ENCODE measurements at places on chromosomes 7 and 10. TPM values are rescaled to one million over a fixed set of nuclear protein-coding genes. Genes with fewer than 3 reads are reported as not detected.

Gene DDX56
- total RNA-seq = 89.4 TPM

Gene FAM25C
- not detected for total RNA-seq

Gene ZP3
- total RNA-seq = 23.3 TPM

Gene BLNK
- 56.4 TPM for total RNA-seq

Gene NPSR1
- not detected for total RNA-seq

Gene CDK14
- total RNA-seq = 23.5 TPM

Gene MRPS16
- 84.2 TPM for total RNA-seq

Gene EVX1
- 5.6 TPM for total RNA-seq

DNA sequence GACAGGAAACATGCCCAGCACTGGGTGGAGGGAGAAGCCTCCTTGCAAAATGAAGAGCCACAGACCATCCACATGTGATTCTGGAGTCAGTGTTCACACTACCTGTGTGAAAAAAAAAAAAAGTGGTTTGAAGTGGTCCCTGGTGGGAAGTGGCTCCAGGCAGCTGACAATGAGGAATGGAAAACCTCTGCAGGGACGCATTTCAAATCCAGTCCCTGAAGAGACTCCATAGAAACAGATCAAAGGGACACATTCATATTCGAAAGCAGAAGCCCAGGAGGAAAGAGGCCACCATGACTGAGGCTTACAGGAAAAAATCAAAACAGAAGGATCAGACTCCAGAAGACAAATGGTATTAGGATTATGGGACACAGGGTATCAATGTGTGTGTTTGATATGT, 11.5 kb upstream of the TCERG1L start:
- DNase-seq = no peak

GRCh38 chr10:5365928-5366327, 1.2 kb downstream of the UCN3 start:
- DNase-seq = no peak

DNA sequence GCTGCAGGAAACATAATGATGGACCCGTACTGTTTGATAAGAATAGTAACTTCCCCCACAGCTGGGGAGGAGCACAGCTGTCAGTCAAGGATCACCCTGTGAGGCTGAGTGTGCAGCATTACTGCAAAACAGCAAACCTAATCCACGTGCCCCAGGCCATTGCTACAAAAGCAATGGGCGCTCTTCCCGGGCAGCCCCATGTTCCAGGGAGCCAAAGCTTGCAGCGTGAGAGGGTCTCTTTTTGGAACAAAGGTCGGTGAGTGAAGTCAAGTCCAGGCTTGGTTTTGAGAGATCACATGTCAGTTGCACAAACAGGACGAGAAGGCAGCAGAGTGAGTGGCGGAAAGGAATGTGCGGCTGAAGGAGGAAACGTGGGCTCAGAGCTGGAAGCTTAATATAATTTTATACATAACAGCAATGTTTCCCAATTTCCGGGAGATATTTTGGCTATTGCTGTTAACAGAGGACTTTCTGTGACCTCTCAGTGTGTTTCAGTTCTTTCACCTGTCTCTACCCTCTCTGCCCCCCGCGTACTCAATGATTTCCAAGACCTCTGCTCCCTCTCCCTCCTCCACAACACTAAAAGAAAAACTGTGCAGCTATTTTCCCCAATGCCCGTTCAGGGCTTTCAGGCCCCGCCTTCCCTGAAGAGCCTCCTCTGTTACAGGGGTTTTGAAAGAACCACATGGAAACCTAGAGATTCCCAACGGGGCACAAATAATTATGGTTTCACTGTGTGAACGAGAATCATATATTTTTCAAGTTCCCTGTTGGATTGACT, 128.9 kb downstream of the MTPAP start:
- peak; percentile 51 for DNase-seq

GRCh38 chr7:55100544-55101327, 81.9 kb downstream of the EGFR start:
- peak; percentile 61 for DNase-seq

DNA sequence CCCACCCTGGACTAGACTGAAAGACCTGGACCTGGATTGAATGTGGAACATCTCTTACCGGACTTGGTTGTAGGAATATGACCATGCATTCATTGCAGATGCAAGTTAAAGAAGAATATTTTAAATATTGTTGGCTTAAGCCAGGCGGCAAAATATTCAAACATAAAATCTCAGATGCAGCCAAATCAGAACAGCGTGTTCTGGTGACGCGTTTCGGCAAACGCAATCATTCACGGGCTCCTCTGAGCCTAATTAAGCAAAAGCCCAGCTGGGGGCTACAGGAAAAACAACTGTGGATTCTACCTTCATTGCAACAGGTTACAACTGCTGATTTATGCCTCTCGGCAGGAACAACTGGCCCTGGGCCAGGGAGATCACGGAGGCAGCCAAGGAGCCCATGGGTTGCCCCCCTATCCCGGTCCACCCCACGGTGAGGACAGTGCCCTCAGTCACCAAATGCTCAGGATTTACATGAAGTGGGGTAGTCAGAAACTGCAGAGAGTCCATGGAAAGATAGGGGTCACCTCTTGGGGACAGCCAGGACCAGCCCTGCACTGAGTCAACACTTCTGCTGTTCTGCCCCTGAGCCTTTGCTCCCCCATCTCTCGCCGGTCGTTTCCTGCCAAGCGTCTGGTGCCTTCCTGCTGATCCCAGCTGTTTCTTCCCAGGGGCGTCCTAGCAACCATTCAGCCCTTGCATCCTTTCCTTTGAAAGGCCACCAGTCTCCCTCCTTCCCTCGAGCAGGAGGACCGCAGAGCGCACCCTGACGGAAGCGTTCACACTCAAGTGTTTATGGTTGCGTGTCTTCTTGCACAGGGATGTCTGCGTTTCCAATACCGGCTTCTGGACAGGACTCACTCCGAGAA, 64.4 kb upstream of the SFMBT2 start:
- no peak for DNase-seq

GRCh38 chr10:95246582-95247051, 44.2 kb downstream of the PDLIM1 start:
- peak; percentile 72 for DNase-seq

DNA sequence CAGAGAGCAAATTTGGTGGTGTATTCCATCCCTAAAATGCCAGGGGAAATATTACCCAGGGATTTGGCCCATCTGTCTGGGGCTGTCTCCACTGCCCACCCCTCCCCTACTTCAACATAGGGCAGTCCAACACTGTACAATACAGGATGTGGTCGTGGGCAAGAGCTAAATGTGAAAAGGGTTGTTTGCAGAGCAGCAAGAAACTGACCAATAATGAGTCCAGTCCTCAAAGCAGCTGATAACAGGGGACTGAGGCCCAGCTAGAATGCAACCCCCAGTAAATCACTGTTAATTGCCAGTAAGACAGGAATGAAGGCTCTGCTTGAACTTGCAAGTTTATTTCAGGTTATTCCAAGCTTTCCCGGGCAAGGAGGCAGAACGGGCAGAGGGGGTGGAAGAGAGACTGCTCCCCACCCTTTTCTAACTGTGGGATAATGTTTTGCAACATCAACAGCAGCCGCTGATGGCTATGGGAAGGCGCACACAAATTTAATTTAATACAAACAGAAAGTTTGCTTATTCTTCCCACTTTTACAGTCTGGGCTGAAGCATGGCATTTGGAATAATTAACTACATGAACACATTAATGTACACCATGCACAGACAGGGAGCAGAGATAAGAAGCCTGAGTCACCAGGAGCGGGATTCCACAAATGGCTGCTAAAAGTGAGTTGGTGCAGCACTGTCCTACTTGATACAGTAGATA, 36.8 kb downstream of the AFAP1L2 start:
- peak; percentile 63 for DNase-seq

- DNase-seq = no peak
These were observed 80.3 kb downstream of the AMPH start for GRCh38 chr7:38550836-38551235.

GRCh38 chr7:42479816-42480633, 243.0 kb upstream of the GLI3 start:
- DNase-seq = no peak

DNA sequence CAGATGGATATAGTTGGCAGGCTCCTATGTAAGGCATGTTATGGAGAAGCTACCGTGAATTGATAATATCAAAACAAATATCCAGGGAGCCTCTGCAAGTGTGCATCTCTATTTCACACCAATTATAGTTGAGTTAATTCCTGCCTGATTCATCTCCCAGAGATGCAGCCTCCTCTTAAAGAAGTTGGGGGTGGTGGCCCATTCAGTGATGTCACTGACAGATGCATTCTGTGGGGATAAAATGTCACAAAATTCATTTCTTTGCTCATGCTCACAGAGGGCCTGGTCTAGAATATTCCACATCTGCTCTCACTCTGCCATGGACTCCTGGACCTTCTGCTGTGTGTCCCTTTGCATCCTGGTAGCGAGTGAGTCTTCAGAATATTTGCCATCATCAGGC, 189.1 kb upstream of the PRSS1 start:
- no peak for DNase-seq

DNA sequence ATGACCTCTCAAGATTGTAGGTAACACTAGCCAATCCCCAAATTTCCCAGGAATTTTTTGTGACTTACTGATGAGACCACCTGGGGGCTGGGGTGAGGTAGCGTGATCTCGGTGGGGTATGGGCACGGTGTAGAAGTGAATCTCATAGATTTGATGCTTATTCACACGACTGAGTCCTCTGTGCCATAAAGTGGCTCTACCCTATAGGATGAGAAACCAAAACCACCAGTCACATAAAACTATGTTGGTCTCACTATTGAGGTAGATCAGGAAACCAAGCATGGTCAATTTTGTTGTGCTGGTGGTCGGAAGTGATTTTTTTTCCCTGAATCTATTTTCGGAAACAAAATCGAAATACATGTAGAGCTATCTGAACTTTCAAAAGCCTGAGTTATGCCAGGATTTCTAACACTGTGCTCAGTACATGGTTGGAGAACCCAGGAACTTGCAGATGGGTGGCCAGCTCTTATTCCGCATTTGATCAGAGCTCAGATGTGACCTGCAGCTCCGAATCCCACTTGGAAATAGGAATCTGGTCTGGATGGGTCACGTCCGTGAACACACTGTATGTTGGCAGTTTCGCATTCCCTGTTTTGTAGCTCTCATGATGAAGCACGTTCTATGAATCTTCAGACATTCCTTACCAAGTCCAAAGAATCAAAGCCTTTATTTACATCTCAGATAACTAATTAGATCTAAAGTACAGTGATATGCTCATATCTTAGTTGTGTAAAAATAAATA, 261.5 kb downstream of the KLF6 start:
- no peak for DNase-seq

GRCh38 chr7:118436663-118437062, 212.2 kb downstream of the ANKRD7 start:
- no peak for DNase-seq

DNA sequence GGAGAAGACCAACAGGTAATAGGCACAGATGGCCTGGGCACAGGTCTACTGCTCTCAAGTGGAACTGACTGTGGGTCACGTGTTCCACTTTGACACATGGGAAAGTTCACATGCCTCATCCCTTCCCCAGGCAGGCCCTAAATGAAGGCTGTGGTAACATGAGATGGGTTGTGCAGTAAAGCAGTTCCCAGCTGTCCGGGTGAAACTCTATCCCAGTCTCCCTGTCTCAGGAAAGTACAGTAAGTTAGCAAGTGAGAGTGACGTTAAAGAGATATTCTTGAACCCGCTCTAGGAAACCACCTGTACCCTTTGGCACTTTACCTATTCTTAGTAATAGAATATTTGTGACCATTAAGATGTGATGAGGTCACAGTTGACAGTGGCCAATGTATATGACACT, 343.7 kb upstream of the AOAH start:
- no peak for DNase-seq

Data from ureter (tissue), 1 donor.